ENCODE measurements at places on chromosomes 16 and 17. TPM values are rescaled to one million over a fixed set of nuclear protein-coding genes. Genes with fewer than 3 reads are reported as not detected.

The USP7 gene
- 46.0 TPM for total RNA-seq

The DLX3 gene
- not detected for total RNA-seq

The SNRNP25 gene
- total RNA-seq: 37.6 TPM

The KARS1 gene
- 148 TPM for total RNA-seq

The LITAFD gene
- not detected for total RNA-seq

The CDH11 gene
- 983 TPM for total RNA-seq

The CHST5 gene
- not detected for total RNA-seq

The RPAIN gene
- 48.9 TPM for total RNA-seq

The HBA2 gene
- not detected for total RNA-seq

The CD300E gene
- not detected for total RNA-seq

The RABEP2 gene
- 25.3 TPM for total RNA-seq
